ENCODE measurements at places on chromosomes 1 and 21.

DNA sequence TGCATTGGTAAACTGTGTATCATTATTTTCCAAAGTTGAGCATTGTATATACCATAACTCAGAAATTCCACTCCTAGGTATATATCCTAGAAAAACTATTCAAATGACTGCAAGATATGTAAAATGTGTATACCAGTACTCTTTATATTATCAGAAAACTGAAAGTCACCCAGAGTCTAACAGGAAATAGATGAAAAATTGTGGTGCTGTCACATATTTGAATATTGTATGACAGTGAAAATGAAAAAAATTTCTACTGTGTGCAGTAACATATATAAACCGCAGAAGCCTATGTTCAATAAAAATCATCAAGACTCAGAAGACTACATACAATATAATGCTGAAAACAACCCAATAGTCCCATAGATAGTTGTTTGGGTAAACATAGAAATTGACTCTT, 74.4 kb upstream of the LYPLAL1 start:
- DNase-seq: no peak

- no peak for DNase-seq
Observed at GRCh38 chr1:16458831-16459230, 18.3 kb downstream of the NECAP2 start.

DNA sequence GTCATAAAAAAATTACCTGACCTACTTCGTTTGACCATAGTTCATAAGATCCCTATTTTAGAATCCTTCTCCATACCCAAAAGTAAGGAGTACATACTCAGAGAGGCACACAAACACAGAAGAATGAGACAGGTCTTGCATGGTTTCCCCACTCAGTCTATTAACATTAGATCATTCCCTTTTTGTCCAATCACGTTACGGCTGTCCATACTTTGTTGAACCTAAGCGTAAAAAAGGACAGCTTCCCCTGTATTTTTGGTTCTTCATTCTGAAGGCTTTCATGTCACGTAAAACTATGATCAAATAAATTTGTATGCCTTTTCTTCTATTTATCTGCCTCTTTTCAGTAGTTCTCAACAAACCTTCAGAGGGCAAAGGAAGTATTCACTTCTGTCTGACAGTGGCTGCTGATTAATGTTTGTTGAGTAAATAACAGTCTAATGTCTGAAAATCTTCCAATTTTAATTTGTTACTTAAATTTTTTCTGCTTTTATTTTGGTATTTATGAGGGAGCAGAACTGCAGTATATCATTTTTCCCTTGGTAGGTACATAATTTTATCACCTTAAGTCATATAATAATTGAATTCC, 16.4 kb downstream of the PKN2 start:
- no peak for DNase-seq

GRCh38 chr1:209375671-209376365, 207.7 kb upstream of the CAMK1G start:
- no peak for DNase-seq

DNA sequence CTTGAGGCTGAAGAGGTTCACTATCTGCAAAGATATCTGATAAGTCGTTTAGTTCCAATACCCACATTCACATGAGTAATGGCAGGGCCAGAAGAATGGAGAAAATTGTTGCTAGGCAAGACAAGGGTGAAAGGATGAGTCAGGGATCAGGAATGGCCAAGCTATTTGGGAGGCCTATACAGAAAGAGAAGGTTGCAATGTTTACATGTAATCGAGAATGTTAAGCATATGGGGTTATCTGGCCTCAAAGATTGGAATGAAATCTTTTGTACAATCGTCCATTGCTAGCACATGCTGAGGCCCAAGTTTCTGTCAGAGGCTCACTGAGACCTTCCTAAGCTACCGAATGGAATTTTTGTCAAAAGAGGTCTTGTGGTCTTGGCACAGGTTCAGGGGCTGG, 299.9 kb upstream of the PLD5 start:
- DNase-seq: no peak

GRCh38 chr1:82542766-82543165, 742.0 kb downstream of the ADGRL2 start:
- no peak for DNase-seq

GRCh38 chr1:15153184-15153841, at the start of gene TMEM51:
Gene TMEM51 (plus strand): TSS chr1:15153747. CDS start chr1:15215088, 61,341 bp downstream.
- peak; percentile 46 for DNase-seq

- DNase-seq: no peak
Observed at GRCh38 chr1:84379138-84379916, 19.0 kb upstream of the DNASE2B start.

- no peak for DNase-seq
Observed at GRCh38 chr1:20885121-20885520, 98.0 kb upstream of the HP1BP3 start.

- DNase-seq: peak; percentile 91
Observed at GRCh38 chr1:91846007-91846638, 39.8 kb downstream of the TGFBR3 start.

- DNase-seq: no peak
Observed at GRCh38 chr1:180773210-180773865, 139.4 kb upstream of the KIAA1614 start.

GRCh38 chr1:27429029-27429425, 36.6 kb downstream of the GPR3 start:
- no peak for DNase-seq

DNA sequence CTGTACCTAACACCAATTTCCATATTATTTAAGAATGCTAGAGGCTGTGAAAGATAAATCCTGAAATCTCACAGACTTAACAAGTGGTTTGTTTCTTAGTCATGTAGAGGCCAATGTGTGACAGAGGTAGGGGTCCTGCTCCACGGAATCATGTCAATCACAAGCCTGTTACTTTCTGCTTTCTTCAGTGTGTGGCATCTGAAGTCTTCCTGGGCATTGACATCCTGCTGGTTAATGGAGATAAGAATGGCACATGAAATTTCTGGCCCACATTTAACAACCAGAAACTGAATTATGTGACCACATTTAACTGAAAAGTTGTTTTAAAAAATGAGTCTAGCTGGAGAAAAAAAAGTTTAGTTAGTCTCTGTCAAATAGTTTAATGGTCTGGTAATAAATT, 68.3 kb upstream of the PLA2G4A start:
- no peak for DNase-seq

DNA sequence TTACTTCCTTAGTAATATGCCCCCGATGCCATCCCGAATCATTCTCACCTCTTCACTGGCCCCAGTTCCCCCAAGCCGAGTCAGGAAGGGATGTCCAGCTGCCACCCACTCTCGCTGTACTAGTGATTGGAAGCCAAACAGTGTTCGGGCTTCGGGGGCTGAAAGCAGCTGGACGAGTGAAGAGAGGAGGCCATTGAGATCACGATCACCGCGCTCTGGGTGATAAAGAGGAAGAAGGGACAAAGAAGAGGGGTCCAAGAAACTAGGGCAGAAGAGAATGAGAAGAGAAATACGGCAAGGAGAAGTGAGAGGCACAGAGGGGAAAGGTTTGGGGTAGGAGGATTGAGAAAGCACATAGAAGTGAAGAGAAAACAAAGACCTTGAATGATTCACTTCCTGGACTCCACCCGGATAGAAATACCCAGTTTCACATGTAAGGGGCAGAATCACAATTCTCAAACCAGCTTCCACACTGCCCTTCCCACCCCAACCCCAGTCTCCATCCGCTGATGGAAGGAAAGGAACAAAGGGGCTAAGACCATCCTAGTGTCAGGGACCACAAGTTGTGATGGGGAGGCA, 3.7 kb upstream of the SF3B4 start:
- DNase-seq: no peak

DNA sequence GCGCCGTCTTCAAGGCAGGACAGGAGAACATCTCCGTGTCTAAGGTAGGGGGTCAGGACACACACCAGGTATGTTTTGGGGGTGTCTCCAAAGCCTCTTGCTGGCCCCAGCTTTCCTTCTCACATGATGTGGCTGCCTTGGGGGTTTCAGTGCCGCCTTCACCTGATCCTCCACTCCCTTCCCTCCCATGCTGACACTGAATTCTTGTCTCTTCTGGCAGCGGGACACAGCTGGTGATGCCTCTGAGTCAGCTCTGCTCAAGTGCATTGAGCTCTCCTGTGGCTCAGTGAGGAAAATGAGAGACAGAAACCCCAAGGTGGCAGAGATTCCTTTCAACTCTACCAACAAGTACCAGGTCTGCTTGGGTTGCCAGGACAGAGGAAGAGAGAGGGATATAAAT, 13.5 kb downstream of the ATP1A2 start:
- DNase-seq: no peak

- no peak for DNase-seq
Observed at GRCh38 chr1:177429234-177429633, 258.5 kb downstream of the BRINP2 start.

DNA sequence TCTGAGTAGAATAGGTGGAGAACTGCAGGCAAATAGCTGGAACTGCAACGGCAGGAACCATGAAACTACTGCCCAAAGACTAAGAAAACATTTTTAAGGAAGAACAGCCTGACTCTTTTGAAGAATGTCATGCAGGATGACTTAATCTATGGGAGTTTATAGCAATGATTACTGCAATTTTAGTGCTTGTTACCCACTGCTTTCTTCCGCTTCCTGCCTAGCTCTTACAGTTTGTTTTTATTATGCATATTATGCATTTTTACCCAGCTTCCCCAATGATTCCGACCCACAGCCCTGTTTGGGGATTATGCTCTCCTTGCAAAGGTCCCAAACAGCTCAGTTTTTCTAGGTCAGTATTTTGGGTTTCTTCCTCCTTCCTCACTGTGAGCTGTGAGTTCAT, 71.2 kb downstream of the PCNX2 start:
- DNase-seq: no peak

GRCh38 chr1:147892731-147893214, 9.8 kb upstream of the GJA8 start:
- peak; percentile 22 for DNase-seq

GRCh38 chr1:17119773-17120480, 676 bp upstream of the PADI2 start:
- no peak for DNase-seq

GRCh38 chr1:154474802-154475201, 27.2 kb upstream of the TDRD10 start:
- DNase-seq: no peak

GRCh38 chr1:185775501-185775900, 41.3 kb downstream of the HMCN1 start:
- peak; percentile 1 for DNase-seq

GRCh38 chr1:118339400-118340124, 154.5 kb upstream of the SPAG17 start:
- no peak for DNase-seq

GRCh38 chr1:223622132-223622842, 43.2 kb downstream of the CAPN8 start:
- no peak for DNase-seq

- no peak for DNase-seq
Observed at GRCh38 chr21:33931799-33932390, 16.3 kb upstream of the ATP5PO start.
